Gastroesophageal sphincter (tissue), 4 donors: ENCODE measurements at places on chromosomes 11 and 22. TPM values are rescaled to one million over a fixed set of nuclear protein-coding genes. Genes with fewer than 3 reads are reported as not detected.
A peak's percentile ranks its signal among the peaks of the same experiment; 100 is the strongest.

- ATAC-seq: no peak
These were observed 28.3 kb downstream of the SLC1A2 start for GRCh38 chr11:35390737-35391682.

- ATAC-seq: no peak
These were observed 1.1 kb downstream of the PICALM start for GRCh38 chr11:86067851-86068137.

The ROM1 gene
- 3.0 TPM for total RNA-seq

The DRD4 gene
- not detected for total RNA-seq

The MPPED2 gene
- 17.9 TPM for total RNA-seq

DNA sequence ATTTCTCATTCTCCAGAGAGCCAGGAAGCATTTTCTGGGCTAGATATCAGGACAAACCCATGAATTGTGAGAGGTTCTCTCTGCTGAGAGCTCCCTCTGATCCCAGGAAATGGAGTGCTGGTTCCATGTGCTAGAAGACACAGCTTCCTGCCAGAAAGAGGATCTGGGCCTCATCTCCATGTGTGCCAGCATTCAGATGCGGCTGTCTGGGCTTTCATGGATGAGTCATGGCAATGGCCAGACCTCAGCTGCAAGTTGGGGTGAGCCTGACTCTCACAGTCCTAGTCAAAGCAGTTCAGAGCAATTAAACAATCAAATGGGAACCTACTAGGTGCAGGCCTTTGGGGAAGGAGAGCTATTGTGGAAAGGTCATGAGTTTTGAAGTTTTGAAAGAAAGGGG, 82.3 kb upstream of the EED start:
- ATAC-seq: peak; percentile 76

The DRD2 gene
- 0.13 TPM for total RNA-seq

DNA sequence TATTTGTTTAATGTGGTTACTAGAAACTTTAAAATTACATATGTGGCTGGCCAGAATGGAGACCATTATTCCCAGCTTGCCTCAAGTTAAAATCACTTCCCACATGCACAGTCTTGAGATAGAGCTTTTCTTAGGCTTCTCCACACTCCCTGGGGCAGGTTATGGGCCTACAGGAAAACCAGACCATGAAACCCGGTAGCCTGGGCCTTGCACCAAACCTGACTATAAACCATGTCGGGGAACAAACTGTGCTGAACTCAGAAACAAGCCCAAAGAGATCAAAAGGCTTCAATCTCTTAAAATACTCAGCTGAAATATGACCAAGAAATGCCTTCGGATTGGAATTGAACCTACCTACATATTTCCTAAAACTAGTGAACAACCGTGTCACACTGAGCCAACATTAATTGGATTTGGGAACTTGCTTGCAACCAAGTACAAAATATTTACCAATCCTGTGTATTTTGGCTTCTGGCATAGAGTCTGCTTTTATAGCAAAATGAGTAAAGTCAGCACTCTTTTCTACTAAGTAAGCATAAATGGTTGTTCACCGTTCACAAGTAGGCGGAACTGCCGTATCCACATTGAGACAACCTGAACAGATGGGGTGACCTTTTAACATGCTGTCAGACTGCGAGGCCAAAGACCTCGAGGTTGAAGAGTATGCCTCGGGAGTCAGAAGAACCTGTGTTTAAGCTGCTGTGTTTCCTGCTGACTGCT, 199.5 kb downstream of the FAM76B start:
- ATAC-seq: no peak

GRCh38 chr11:74154620-74155281, 16.1 kb downstream of the C2CD3 start:
- no peak for ATAC-seq

GRCh38 chr22:49159711-49160110, 668.0 kb downstream of the BRD1 start:
- ATAC-seq: no peak

DNA sequence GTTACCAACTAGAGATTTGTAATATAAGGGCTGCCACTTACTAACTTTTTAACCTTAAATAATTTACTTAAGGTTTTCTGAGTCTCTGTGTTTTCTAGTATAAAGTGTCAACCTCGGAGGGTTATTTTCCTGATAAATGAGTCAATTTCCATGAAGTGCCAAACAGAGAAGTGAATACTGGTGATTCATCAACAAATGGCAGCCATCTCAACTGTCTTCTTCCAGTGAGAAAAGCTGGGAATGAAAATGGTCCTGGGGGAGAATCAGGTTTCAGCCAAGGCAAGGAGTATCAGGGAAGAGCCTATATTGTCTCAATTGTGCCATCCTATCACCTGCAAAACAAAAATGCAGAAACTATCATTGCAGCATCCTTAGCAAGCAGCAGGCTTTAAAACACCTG, 129.1 kb downstream of the LUZP2 start:
- ATAC-seq: no peak

GRCh38 chr11:38206663-38207062, 1608.6 kb upstream of the RAG2 start:
- ATAC-seq: no peak

DNA sequence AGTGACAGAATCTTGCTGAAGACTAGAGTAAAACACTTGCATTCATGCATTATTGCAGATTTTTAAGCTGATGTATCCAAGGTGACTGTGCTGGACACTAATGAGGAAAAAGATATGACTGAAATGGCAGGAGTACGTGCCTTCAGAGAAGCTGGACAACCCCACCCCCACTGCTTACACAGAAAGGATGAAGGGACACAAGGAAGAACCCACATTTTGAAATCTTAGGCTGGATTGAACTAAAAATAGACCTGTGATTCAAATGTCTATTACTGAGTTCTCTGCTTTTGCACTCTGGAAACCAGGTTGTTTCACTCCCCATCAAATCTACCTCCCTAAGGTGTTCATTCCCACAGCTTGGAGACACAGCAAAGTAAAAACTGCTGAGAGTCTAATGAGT, 117.1 kb downstream of the KCNC1 start:
- ATAC-seq: no peak

DNA sequence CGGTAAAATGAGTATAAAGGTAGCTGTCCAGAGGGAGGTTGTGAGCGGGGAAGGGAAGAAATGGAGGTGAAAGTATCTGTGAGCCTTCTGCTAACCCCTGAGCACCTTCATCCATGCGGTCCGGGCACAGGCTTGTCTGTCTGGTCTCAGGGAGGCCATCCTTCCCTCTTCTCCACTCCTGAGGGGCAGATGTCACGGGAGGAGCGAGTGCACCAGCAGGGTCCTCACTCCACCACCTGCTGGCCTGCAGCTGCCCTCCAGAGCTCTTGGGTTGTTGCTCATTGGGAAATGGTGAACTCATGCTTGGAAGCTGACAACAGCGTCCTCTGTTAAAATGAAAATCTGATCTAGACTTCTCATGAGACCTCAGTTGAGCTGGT, 33.8 kb upstream of the WNT11 start:
- ATAC-seq: no peak

GRCh38 chr11:108466405-108466804, 924 bp downstream of the C11orf65 start:
- ATAC-seq: no peak

DNA sequence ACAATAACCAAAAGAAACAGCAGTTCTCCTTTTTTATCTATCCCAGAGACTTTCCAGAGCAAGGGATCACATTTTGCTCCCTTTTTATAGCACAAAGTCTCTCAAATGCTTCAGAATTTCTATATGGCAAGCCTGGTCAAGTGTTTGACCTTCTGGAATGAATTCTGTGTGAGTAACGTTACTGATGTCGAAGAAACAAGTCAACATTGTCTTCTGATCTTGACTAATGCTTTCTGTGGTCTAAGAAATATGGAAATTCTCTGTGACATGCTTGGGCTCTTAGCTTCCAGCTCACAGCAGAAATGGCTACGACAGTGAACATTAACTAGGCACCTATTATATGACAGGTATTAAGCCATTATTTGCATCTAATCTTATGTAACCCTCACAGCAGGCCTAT, 411.7 kb downstream of the CADM1 start:
- ATAC-seq: no peak

The TBC1D10A gene
- 25.7 TPM for total RNA-seq

DNA sequence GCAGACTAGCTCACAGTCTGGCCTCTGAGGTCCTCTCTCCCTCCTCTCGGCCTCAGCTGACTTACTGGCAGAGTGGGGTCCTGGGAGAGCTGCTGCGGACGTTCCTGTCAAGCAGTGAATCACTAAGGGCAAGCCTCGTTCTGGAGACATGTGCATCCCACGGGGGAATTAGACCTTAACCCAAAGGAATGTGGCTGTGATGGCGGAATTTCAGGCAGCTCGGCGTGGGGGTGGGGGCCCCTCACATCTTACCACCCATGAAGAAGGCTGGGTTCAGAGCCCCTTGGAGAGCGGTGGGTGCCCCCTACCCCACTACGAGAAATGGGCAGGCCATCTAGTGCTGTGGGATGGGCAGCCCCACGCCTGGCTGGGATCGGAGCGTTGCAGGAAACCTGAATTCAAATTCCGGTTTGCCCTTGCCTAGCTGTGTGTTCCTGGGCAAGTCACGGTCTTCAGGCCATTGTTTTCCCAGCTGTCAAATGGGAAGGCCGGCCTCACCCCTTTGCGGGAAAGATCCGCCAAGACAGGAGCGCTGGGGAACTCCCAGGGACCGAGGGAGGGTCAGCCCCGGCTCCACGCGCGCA, 554 bp downstream of the LRRC32 start:
- no peak for ATAC-seq

- ATAC-seq: no peak
These were observed 105.6 kb downstream of the MN1 start for GRCh38 chr22:27695925-27696324.

The NOL12 gene
- total RNA-seq: 16.3 TPM

DNA sequence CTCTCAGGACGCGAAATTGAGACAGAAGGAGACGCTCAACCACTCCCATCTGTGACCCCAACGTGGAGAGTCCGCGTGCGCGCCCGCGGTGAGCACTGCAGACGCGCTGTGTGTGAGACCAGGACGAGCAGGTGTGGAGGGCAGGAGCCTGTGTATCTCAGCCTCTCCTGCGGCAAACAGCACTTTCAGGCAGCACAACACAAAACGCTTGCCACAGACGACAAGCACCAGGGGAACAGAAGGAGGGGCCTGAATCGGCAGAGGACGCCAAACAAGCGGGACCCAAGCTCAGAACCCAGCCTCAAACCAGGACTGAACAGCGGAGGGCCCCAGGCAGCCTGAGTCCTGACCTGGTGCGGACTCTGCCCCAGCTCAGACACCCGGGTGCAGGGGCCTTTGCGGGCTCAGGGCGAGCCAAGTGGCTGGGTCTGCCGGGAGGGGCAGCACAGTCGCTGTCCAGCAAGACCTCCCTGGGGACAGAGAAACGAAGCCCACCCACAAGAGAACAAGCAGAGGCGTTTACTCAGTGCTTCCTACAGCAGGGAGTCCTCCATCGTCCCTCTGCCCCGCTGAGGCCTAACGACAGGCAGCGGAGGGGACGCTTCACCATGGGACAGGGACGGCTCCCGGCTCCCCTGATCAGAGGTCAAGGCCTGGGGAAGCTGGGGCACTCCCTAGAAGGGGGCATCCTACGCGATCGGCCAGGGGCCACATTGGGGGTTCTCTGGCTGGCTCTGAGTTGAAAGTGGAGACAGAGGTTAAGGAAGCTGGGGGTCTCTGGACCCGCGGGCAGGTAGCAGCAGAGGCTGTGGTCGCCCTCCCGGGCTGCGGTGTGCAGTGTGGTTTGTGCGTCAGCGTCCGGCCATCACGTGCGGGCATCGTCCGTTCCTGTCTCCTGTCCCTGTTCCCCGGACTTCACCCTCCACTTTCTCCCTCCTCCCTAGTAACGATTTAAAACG, 560.8 kb downstream of the BRD1 start:
- ATAC-seq: no peak

DNA sequence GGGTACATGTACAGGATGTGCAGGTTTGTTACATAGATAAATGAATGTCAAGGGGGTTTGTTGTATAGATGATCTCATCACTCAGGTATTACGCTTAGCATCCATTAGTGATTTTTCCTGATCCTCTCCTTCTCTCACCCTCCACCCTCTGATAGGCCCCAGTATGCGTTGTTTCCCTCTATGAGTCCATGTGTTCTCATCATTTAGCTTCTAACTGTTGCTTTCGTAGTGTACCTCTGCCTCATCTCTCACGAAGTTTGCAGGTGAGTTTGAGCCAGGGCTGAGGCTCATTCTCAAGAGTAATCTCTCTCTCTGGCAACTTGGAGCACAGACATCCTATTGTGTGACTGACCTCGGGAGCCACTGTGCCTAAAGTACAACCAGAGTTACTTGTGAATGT, 4.7 kb upstream of the HBE1 start:
- no peak for ATAC-seq

The CHRNA10 gene
- total RNA-seq: 0.19 TPM

DNA sequence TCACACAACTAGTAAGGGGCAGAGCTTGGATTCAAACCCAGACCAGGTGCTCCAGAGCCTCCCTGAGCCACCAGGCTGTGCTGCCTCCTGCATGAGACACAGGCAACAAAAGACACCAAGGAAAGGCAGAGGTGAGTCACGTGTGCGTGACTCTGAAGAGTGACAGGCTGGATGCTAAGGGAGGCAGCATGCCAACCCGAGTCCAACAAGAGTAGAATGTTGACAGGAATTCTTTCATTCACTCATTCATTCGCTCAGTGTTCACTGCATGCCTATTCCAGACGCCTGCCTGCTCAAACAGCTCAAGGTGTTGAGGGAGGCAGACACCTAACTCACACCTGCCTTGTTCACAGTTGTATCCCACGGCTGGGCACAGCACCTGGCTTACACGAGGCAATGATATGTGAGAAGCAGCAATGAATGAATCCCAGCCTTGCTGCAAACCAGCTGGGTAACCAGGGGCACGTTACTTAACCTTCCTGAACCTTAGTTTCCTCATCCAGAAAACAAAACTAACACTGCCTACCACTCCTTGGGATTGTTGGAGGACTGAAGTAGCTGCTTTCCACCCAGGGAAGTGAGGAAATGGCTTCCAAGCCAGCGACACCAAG, 73.8 kb upstream of the ARFGAP3 start:
- peak; percentile 2 for ATAC-seq

- no peak for ATAC-seq
These were observed 301.3 kb downstream of the NTM start for GRCh38 chr11:131671734-131672133.

GRCh38 chr22:41574847-41575381, 14.1 kb downstream of the CSDC2 start:
- peak; percentile 74 for ATAC-seq

DNA sequence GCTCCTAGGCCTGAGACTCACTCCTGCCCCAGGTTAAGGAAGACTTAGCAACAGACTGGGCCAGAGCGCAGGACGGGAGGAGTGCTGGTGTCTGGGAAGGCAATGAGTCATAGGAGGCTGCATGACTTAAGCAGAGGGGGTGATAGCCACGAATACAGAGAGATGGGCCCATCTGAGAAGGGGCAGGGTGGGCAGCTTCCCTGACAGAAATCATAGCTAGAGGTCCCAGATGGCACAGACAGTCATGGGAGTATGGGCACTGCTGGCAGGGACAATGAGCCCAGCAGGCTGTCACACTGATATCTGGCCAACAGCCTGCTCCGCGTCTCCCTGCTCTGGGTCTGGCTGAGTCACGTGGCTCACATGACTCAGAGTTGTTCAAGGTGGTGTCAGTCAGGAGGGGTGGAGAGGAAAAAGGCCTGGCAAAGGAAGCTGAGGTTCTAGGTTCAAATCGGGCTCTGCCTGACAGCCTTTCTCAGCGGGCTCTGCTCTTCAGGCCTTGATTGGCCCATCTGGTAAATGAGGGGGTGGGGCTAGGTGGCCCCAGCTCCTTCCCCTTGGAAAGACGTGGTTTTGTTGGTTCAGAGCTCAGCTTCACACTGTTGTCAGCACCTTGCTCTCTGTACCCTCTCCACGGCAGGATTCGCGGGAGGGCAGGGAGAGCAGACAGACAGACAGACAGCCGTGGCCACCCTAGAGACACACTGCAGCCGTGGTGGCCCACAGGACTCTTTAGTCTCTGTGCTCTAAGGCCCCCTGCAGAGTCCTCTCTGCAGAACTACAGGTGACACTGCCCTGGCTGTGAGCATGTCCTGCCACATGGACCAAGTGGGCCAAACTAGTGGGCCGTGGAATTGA, 47.8 kb downstream of the DBX1 start:
- ATAC-seq: peak; percentile 96
